ENCODE measurements at places on chromosomes 1 and 21. TPM values are rescaled to one million over a fixed set of nuclear protein-coding genes. Genes with fewer than 3 reads are reported as not detected.

The AMY2A gene
- total RNA-seq = not detected

The LRRC38 gene
- not detected for total RNA-seq

The TXNIP gene
- 456 TPM for total RNA-seq

The VANGL2 gene
- not detected for total RNA-seq

The NUP210L gene
- 0.15 TPM for total RNA-seq

The RNF115 gene
- total RNA-seq = 18.1 TPM

The KLHDC9 gene
- not detected for total RNA-seq

The VHLL gene
- total RNA-seq = not detected

The SYCP1 gene
- not detected for total RNA-seq

The TMEM54 gene
- 2.3 TPM for total RNA-seq

The IGSF5 gene
- total RNA-seq = not detected

The GCSAML gene
- total RNA-seq = not detected

The DNASE2B gene
- not detected for total RNA-seq

The PSEN2 gene
- 14.7 TPM for total RNA-seq

The CORT gene
- total RNA-seq = not detected

The CITED4 gene
- total RNA-seq = 14.1 TPM

The LCE1A gene
- total RNA-seq = not detected

The PTCH2 gene
- 0.98 TPM for total RNA-seq

The KRTAP19-5 gene
- not detected for total RNA-seq

The LCE1B gene
- total RNA-seq = not detected

The RPTN gene
- total RNA-seq = not detected

The NEXN gene
- total RNA-seq = 1.3 TPM

Data from T-helper 1 cell treated with Interleukin-12 subunit alpha and Interleukin-12 subunit beta and Interleukin-4 antibody, amounts not matched to agents 30 ng/mL and 1 ng/mL, for 36 hours (primary cell).